Mucosa of gallbladder (tissue), 1 donor: ENCODE measurements at places on chromosomes 3 and 15. TPM values are rescaled to one million over a fixed set of nuclear protein-coding genes. Genes with fewer than 3 reads are reported as not detected.

The CGNL1 gene
- 7.9 TPM for total RNA-seq

The FHIT gene
- total RNA-seq = 38.6 TPM

The CPLX3 gene
- not detected for total RNA-seq

The MBNL1 gene
- total RNA-seq = 223 TPM

The TEX55 gene
- total RNA-seq = not detected

The SOX14 gene
- total RNA-seq = not detected

The MITF gene
- total RNA-seq = 62.0 TPM

The ACAN gene
- total RNA-seq = 0.20 TPM

The CYP1A2 gene
- total RNA-seq = 0.14 TPM

The PCOLCE2 gene
- total RNA-seq = 2.8 TPM

The KCNAB1 gene
- 1.6 TPM for total RNA-seq

The PPM1L gene
- 79.5 TPM for total RNA-seq

DNA sequence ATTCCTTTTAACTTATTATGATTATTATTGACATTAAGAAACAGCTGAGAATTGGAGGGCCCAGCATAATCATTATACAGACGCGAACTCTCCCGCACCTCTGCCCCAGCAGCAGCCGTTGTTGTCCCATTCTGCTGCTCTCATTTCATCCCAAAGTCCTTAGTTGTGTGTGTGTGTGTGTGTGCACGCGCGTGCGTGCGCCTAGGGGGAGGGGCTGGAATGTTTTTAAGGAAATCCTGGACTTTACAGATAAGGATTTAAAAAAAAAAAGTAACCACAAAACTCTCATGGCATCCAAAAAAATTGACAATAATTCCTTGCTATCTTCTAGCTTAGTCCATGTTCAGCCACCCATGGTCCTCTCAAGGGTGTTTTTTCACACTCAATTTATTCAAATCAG is 134.2 kb downstream of the WNT7A start:
- no peak for DNase-seq

- DNase-seq = peak; percentile 67
Measured at GRCh38 chr3:42032693-42033349, 58.3 kb upstream of the TRAK1 start.

DNA sequence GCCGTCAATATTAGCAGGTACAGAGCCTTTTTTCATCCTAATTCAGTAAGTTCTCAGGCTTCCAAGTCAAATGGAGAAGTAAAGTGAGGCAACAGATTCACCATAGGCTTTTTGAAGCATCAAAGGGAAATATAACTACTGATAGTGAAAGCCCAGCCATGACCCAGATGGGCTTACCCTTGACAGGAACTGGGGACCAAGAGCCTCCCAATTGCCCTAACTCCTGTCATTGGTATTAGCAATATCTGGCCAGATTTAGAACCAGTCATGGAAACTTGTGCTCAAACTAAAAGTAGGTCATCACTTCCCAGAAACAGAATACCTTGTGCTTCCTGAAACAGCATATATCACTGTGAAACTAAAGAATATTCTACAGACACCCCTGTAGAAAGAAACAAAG is 33.0 kb downstream of the NME9 start:
- no peak for DNase-seq

DNA sequence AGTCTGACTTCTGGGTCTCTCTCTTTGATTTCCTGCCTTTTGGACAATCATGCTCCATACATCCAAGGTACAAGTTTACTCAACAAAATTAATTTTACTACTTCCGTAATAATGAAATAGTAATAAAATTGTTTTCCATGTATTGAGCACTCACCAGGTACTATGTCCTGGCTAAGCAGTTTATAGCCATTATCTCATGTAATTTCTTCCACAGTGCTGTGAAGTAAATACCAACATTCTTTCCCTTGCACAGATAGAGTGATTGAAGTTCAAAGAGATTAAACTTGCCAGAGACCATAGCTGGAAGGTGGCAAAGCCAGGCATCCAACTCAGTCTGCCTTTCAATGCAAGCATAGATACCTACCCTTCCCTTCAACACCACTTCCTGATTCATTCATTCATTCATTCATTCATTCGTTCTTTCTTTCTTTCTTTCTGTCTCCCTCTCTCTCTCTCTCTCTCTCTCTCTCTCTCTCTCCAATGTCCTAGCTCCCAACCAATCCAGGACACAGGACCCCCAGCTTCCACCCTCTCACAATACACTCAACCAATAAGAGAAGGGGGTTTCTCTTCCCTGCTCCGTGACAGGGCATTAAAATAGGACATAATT is 12.4 kb downstream of the THRB start:
- no peak for DNase-seq

- DNase-seq = no peak
Measured at GRCh38 chr3:181384970-181385369, 326.8 kb upstream of the SOX2 start.

DNA sequence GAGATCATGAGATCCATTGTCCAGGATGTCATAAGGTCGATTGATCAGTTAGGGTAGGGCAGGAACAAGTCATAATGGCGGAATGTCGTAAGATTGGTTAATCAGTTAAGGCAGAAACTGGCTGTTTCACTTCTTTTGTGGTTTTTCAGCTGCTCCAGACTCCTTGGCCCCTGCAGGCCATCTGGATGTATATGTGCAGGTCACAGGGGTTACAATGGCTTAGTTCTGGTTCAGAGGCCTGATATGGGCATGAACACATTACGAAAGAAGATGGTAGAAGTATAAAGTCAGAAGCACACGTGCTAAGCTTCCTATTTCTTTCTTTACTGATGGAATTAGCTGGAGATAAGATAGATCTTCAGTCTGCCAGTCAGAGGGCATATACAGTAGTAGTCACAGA is 315.4 kb upstream of the LRRC3B start:
- DNase-seq = no peak

DNA sequence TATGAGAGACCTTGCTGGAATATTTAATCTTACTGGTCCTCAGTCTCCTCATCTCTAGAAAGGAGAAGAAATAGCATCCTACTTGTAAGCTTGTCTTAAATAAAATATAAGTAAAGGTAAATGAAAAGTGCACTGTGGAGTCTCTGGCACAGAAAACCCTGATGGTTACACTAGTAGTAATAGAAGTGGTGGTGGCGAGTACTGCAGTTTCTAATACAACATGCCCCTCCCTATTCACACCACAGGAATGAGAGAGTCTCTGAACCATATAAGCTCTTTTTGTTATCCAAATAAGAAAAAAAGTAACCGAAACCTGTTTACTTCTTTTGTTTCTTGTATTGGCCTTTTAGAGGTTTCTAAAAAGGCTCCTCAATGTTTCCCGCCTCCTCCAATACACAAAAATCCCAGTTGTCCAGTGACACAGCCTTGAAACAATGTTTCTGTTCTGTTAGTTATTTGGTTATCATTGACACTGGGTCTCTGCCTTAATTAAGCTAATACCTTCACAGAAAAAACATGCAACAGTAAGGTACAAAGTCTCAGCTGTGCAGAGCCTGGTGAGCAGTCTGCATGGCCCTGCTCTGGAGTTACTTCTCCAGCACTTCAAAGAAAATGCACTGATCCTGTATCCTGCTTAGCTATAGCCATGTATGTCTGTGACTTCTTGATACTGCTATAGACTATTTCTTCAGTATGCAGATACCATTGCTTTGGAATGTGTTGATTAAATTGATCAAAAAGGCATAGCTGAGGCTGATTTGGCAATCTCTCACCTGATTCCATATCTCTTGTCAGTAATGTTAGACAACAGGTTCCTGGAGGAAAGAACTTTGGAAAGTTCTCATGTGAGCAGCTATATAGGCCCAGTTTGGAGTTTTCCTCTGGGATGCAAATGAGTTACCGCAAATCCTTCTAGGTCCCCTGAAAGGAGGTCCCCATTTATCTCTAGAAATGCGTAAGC is 315.6 kb upstream of the IL12A start:
- no peak for DNase-seq

DNA sequence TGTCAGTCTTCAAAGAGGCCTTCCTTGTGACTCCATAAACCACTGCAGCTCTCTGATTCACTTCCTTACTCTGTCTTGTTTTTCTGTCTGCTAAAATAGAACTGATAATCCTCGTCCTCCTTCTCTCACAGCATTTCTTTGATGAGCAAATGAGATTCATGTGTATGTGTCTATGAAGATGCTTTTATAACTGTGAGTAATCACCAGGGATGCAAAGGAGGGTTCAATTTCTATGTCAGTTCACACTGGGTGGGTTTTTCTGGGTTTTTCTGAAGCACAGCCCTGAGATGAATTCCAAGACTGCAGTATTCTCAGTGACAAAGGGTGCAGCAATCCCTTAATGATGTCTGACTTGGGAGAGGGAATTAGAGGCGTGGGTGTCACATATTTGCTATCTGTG is 746.6 kb upstream of the CFAP20DC start:
- no peak for DNase-seq

DNA sequence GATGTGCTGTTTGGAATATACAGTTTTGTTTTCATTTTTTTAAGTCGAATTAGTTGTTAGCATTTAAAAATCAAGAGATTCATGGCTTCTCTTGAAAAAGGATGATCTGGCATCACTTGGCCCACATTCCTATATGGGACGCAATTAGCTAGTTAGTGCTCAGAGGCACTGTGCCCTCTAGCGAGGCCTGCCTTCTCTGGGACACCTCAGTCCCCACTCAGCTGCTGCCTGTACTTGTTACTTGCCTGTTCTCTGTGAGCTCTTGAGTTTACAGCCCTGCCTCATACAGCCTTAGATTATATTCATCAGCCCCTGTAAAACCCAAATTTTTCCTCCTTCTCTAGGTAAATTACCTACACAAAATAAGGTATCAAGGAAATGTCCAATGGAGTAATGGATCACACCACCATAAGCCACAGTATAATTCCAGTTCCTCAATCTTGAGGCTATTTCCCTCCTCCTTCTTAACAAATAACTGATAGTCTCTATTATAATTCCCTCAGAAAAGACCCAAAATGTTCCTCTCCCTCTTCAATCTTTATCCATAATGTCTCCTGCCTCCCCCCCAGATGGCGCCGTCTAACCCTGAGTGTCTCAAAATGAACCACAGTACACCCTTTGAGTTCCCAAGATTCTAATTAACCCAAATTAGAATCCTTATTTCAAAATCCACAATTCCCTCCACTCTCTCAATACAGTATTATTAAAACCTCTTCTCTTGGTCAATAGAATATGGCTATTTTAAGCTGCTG is 2.7 kb downstream of the ZMAT3 start:
- DNase-seq = no peak
